ENCODE measurements at places on chromosomes 2 and 18. TPM values are rescaled to one million over a fixed set of nuclear protein-coding genes. Genes with fewer than 3 reads are reported as not detected.

The CWC22 gene
- 33.6 TPM for total RNA-seq

The TRMT61B gene
- 8.0 TPM for total RNA-seq

The LYPD6B gene
- 12.8 TPM for total RNA-seq

The UGT1A3 gene
- total RNA-seq: not detected

The SCN9A gene
- total RNA-seq: 0.45 TPM

The CEBPZOS gene
- total RNA-seq: 4.6 TPM

The DNER gene
- 0.16 TPM for total RNA-seq

The ANKRD30B gene
- not detected for total RNA-seq

The CD8B2 gene
- total RNA-seq: not detected

The LAMA3 gene
- 0.61 TPM for total RNA-seq

The GALNT14 gene
- 2.1 TPM for total RNA-seq

The SERPINB3 gene
- total RNA-seq: 0.25 TPM

The KIAA2012 gene
- 0.62 TPM for total RNA-seq

The DNAH6 gene
- total RNA-seq: 2.0 TPM

The MYO7B gene
- 0.11 TPM for total RNA-seq

The GTF2A1L gene
- not detected for total RNA-seq

The TDRD15 gene
- total RNA-seq: 0.44 TPM

The ABCB11 gene
- 0.04 TPM for total RNA-seq

The OSR1 gene
- 0.29 TPM for total RNA-seq

The TWIST2 gene
- total RNA-seq: not detected

The GCG gene
- total RNA-seq: not detected

The MC5R gene
- total RNA-seq: 0.24 TPM

The GPR75 gene
- 6.0 TPM for total RNA-seq

The HOXD4 gene
- not detected for total RNA-seq

The SCN1A gene
- total RNA-seq: not detected

The ASXL2 gene
- total RNA-seq: 29.8 TPM

The CHRND gene
- total RNA-seq: 0.11 TPM

The RMDN2 gene
- total RNA-seq: 5.1 TPM

The FAM110C gene
- total RNA-seq: 2.5 TPM

The GKN2 gene
- not detected for total RNA-seq

The POTEI gene
- total RNA-seq: 0.33 TPM

The CFC1 gene
- 6.4 TPM for total RNA-seq

The GBX2 gene
- 0.18 TPM for total RNA-seq

The FOXI3 gene
- 0.93 TPM for total RNA-seq

The RAPGEF4 gene
- 0.77 TPM for total RNA-seq

The CFAP65 gene
- total RNA-seq: 1.3 TPM

The PDE1A gene
- 0.32 TPM for total RNA-seq

The ANKRD30BL gene
- not detected for total RNA-seq

The ATP5F1A gene
- 643 TPM for total RNA-seq

The LINC00305 gene
- total RNA-seq: not detected
